ENCODE measurements at places on chromosomes 5 and 9. TPM values are rescaled to one million over a fixed set of nuclear protein-coding genes. Genes with fewer than 3 reads are reported as not detected.

Gene SPACA9
- total RNA-seq = 2.5 TPM

Gene SOWAHA
- 4.7 TPM for total RNA-seq

Gene PHAX
- total RNA-seq = 75.2 TPM

Gene PCA3
- 0.49 TPM for total RNA-seq

Gene ACTBL2
- total RNA-seq = not detected

Gene TRAF1
- total RNA-seq = 2.0 TPM

Gene LCN10
- total RNA-seq = not detected

Gene MYMK
- not detected for total RNA-seq

Gene SIGMAR1
- 19.2 TPM for total RNA-seq

Gene GFRA3
- total RNA-seq = not detected

Gene ANKRD33B
- 3.0 TPM for total RNA-seq
